ENCODE measurements at places on chromosomes 4 and X.

DNA sequence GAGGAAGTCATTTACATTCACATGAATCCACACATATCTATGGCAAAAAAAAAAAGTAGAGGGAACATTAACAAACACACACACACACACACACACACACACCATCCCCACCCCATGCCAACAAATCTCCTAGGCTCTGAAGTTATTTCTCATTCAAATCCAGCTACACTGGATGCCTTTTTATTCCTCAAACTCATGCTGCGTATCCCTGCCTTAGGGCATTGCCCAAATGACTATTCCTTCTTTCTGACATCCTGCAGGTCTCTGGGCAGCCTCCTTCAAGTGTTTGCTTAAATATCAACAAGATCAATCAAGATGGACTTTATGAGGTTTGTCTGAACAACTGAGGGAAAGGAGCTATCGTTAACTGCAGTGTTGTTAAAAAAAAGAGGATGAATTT is 106.5 kb upstream of the FAM9A start:
- no peak for DNase-seq

GRCh38 chrX:68895341-68895755 is 66.5 kb downstream of the EFNB1 start:
- no peak for DNase-seq

- no peak for DNase-seq
Observed at GRCh38 chr4:4645743-4646142, 103.9 kb upstream of the STX18 start.

- no peak for DNase-seq
Observed at GRCh38 chrX:126065901-126066660, 100.0 kb downstream of the DCAF12L2 start.

DNA sequence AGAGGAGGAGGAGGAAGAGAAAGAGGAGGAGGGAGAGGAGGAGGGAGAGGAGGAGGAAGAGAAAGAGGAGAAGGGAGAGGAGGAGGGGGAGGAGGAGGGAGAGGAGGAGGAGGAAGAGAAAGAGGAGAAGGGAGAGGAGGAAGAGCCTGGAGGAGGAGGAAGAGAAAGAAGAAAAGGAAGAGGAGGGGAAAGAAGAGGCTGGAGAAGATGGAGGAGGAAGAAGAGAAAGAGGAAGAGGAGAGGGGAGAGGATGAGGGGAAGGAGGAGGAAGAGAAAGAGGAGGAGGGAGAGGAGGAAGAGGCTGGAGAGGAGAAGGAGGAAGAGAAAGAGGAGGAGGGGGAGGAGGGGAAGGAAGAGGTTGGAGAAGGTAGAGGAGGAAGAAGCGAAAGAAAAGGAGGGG is 46.0 kb upstream of the SHOX start:
- no peak for DNase-seq

DNA sequence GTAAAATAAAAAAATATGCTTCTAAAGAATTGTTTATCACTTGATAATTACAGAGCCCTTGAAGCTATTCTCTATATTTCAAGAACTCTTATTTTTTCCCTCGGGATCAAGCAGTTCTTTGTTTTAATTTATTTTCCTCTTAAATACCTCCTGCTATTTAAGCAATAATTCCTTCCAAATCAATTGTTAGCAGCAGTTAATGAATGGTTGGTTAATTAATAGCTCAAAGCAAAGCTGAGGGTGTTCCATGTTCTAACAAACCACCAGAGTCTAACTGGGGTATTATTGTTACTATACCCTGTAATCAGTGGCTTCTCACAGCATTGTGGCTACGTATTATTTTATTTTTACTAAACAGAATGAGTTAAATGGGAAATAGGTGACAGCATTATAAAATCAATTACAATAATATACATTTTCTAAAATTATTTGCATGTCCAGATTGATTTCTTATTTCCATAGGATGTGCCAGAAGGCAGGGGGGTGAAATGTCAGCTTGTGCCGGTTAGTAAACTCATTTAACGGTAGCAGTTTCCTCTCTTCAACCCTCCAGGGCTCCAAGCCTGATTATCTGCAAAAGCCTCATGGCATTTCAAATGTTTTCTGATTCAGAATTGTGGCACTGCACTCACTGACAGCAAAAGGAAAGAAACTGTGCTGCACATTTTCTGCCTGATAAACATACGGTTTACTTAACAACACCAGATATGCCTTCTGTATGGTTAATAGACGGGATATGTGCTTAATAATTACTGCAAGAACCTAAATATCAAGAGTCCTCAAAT is 286.9 kb upstream of the EMCN start:
- DNase-seq, result no peak

DNA sequence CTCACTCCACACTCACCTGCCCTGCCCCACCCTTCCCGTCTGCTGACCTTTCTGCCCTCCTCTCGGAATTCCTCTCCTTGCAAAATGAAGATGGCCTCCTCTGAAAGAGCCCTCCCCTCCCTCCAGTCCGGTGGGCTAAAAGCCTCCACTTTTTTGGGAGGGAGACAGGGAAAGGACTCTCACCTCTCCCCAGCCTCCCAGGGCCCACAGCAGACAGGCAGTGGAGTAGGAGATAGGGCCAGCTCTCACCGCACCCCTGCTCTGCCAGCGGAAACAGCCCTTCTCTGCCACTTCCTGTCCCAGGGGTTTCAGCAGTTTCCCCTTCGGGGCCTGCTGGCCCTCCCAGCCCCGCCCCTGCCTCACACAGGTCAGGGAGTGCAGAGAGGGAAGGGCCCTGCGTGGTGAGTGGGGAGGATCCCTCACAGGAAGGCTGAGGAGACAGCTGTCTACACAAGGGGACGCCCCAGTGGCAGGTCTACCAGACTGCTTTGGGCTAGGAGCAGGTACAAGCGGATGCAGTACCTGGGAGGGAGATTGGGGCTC is 18.2 kb downstream of the ELF4 start:
- DNase-seq, result peak; percentile 47

DNA sequence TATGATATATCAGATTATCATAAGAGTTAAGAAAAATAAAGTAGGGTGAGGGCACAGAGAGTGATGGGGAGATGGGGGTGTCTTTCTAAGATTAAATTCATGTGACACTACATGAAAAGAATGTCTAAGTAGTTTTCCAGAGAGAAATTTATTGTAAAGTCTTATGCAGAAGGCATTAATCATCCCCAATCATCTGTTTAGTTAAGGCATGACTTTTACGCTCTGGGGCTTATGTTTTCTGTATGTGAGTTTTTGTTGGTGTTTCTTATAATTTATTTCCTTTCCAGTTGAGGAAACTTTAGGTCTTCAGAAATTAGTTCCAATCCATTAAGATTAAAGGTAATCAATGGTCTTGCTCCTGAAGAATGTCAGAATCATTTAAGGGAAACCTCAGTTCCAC is 383.0 kb upstream of the GALNT7 start:
- DNase-seq, result no peak

DNA sequence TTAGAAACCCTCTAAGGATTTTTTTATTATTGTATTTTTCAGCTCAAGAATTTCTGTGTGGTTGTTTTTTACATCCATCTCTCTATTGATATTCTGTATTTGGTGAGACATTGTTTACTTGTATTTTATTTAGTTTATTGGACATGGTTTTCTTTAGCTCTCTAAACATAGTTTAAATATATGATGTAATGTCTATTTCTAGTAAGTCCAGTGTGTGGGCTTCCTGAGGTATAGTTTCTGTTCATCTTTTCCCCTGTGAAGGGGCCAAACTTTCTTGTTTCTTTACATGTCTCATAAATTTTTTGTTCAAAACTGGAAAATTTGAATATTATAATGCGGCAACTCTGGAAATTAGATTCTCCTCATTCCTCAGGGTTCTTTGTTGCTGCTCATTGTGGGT is 28.2 kb upstream of the ATRX start:
- no peak for DNase-seq

- DNase-seq, result no peak
Observed at GRCh38 chrX:130030826-130031225, 48.4 kb downstream of the BCORL1 start.

DNA sequence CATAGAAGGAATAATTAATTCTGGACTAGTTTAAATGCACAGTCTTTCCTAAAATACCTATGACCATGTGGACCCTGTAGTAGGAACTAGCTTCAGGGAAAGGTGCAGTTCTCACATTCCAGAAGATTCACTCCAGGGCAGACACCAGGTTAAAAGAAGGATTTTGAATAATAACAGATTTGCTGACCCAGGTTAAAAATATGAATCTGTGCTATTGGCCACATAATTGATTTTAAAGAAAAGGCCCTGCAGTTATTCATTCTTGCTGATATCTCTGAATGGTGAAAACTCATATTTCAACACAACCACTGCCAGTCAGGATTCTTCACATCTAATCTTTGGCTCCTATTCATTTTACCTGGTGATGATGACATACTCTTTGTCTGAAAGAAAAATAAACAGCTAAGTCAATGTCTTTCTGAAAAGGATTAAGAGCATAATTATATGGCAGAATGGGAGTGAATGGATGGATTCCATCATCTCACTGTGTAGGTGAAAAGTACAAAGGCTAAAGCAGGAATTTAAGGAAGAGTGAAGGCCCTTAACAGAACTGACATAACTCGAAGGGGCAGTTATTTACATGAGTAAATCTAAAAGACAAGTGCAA is 432.8 kb downstream of the PDGFC start:
- DNase-seq, result no peak

DNA sequence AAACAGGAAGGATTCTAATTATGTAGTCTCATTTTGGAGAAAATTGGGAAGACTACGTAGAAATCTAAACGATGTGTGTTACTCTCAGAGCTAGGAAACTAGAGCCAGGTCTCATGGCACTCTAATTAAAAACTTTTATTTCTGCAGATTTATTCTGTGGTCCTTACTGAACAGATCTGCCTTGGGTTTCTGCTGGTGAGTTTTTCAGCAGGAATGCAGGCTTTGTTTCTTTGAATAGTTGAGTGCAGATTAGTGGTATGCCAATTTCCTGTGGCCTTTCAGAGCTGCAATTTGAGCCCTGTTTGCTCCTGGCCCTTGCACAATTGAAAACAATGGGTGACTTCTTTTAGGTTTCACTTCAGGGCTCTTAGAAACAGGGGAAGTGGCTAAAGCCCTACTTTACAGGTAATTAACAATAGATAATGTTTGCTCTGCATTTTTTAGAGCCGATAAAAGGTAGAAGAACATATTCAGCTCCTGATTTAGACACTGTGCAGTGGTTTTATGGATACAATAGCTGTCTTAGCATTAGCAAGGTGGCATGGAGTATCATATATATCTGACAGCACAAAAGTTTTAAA is 21.8 kb downstream of the SPRY1 start:
- no peak for DNase-seq

DNA sequence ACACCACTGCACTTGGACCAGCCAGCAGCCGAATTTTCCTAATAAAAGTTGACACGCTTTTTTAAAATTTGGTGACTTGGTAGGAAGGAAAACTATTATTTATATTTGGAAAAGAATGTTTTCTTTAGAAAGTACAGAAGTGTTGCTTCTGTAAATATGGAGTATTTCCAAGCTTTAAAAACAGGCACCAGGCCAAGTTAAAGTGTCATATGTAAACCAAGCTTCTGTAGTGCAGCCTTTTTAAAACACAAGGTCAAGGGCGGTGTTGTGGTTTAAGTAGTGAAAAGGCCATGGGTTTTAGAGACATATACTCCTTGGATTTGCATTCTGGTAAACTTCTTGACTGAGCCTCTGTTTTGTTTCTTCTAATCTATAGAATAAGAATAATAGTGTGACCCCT is 62.7 kb downstream of the TRIM2 start:
- DNase-seq, result no peak

- no peak for DNase-seq
Observed at GRCh38 chrX:40947276-40947675, 138.0 kb upstream of the USP9X start.

GRCh38 chr4:98993419-98994071 is 2.0 kb upstream of the METAP1 start:
- DNase-seq, result no peak

- no peak for DNase-seq
Observed at GRCh38 chr4:7756561-7757355, 182.9 kb downstream of the AFAP1 start.

DNA sequence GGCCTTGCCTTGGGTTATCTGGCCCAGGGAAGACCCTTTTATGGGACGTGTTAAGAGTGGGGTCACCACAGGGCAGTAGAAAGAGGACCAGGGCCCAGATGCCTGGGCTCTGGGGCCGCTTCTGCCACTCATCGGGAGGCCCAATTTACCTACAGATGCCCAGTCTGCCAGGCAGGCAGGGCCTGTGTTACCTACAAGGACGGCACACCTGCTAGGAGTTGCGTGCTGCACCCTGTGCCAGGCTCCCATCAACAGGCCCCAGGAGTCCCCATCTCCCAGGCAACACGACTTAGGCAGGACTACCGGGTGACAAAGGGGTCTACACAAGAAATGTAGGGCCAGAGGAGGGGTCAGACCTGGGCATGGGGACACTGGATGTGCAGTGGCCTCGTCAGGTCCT is 34.6 kb downstream of the WDR1 start:
- DNase-seq, result no peak

GRCh38 chr4:150078579-150079080 is 385 bp downstream of the DCLK2 start:
- no peak for DNase-seq

- DNase-seq, result no peak
Observed at GRCh38 chr4:119471259-119471658, 149.3 kb upstream of the FABP2 start.

DNA sequence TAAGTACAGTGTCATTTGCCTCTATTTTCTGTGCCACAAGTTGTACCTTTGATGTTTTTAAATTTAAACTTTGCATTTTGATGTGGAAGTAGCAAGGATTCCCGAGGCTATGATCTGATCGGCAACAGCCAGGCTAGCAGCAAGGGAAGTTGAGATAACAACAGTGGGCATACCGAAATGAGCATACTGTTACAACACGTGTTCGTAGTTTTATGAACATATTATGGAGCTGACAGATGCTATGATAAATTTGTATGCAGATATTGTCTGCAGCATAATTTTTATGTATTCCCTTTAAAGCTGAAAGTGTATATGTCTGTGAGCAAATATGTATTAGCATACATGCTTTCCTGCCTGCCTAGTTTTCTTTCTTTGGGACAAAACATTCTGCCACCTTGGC is 306.1 kb downstream of the PCDH7 start:
- no peak for DNase-seq

DNA sequence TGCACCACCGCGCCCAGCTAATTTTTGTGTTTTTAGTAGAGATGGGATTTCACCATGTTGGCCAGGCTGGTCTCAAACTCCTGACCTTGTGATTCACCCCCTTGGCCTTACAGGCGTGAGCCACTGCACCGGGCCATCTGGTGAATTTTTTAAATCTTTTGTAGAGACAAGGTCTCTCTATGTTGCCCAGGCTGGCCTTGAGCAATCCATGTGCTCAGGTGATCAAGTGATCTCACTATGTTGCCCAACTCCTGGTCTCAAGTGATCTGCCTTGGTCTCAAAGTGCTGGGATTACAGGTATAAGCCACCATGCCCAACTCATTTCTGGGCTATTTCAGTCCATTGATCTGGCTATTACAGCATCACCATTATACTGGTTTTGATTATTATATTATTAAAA is 22.2 kb upstream of the GALNT7 start:
- no peak for DNase-seq

DNA sequence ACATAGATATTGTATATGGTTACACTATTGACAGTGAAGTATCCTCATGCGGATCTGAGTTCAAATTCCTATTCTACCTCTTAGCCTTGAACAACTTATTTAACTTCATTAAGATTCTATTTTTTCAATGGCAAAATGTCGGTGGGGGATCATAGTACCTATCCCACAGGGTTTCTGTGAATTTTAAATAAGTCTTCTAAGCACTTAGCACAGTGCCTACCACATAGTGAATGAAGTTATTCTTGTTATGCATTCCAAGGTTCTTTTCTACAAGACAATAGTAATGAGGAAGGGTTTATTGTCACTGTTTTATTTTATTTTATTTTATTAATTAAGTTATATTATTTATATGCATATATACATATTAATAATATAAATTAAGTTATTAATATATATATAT is 8.8 kb upstream of the ENAM start:
- no peak for DNase-seq

All from stimulated activated CD4-positive, alpha-beta T cell treated with anti-CD3 and anti-CD28 coated beads, TNF-alpha, amount 100 ng/mL, for 1 hour (primary cell).